SK-N-SH (cell line): ENCODE measurements at places on chromosomes 1 and 21.

- no peak for DNase-seq
Measured at GRCh38 chr1:22787636-22788035, 77.0 kb downstream of the EPHB2 start.

- DNase-seq: no peak
Measured at GRCh38 chr21:39518847-39519210, 67.1 kb downstream of the SH3BGR start.

GRCh38 chr1:179034720-179035119, 9.0 kb downstream of the FAM20B start:
- no peak for DNase-seq

DNA sequence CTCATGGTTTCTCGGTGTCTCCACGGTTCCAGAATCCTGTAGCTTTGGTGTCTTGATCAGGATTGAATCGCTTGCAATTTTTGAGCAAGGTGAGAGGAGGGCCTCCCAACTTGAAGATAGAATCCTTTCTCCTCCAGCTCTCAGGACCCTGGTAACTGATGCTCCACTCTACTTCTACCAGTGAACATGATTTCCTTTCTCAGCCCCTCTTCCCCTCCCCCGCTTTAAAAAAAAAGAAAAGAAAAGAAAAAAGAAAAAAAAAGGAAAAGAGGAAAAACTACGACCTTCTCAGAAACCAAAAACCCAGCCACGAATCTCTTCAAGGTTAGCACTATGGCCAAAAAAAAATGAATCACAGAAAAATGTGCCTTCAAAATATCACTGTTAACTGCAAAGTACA, 1.2 kb downstream of the ARHGEF11 start:
- DNase-seq: no peak

GRCh38 chr1:234240680-234241079, 132.6 kb upstream of the COA6 start:
- DNase-seq: no peak

DNA sequence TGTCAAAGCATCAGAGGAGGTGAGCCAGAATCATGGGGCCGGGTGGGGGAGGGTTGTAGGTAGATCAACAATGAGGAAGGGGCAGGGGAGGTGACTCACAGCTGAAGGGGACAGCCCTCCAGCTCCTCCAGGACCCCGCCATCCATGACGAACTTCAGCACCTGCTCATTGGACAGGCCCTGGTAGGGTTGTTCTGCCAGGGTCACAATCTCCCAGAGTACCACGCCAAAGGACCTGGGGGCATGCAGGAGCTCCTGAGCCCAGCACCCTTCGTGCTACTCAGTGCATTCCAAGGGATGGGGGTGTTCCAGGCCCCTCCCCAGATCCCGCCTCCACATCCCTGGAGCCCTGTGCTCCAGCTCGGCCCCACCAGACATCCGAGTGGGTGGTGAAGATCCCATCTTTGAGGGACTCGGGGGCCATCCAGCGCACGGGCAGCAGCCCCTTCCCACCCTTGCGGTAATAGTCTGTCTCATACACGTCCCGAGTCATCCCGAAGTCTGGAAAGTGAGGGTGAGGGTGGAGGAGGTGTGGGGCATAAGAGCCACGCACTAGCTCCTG, 17.5 kb downstream of the INSRR start:
- no peak for DNase-seq

DNA sequence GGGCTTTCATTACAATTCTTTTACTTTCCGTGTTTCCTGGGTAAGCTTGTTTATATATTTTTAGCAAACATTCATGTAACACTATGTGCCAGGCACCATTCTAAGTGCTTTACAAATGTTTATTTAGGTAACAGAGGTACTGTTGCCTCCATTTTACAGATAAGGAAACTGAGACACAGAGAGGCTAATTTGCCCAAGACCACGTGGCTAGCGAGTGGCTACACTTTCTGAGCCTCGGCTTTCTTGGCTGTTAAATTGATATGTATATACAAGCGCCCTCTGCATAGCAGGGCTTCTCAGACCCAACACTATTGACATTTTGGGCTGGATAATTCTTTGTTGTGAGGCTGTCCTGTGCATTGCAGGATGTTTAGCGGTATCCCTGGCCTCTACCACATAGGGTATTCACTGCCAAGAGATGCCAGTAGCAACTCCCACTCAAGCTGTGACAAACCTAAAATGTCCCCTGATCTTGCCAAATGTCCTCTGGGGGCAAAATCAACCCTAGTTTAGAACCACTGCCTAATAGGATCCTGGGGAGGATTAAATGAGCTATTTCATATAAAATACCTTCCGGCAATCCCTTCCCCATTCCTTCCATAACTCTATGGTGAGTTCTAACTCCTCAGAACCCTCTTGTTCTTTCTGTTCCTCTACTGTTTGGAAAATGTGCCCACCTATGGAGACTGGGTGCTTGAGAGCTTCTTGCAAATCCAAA, 17.2 kb upstream of the ID3 start:
- no peak for DNase-seq

DNA sequence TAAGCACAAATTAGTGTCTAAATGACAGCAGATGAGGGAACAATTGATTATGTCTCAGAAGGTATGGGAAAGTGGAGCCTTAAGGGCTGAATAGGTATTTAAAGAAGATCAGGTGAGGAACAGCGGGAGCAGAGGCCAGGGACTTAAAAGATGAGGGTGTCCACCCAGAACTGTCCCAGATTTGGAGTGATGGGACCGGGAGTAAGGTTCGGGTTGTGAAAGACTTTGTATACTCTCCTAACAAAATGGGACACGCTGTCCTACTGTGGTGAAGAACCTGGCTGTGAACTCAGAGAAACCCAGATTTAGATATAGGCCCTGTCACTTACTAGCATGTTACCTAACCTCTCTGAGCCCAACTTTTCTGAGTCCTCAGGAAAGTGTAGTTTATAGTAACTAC, 140.6 kb downstream of the C1orf21 start:
- no peak for DNase-seq

- DNase-seq: no peak
Measured at GRCh38 chr21:26756491-26757159, 88.6 kb downstream of the ADAMTS1 start.

GRCh38 chr21:45531393-45532215, 10.6 kb downstream of the SLC19A1 start:
- no peak for DNase-seq

DNA sequence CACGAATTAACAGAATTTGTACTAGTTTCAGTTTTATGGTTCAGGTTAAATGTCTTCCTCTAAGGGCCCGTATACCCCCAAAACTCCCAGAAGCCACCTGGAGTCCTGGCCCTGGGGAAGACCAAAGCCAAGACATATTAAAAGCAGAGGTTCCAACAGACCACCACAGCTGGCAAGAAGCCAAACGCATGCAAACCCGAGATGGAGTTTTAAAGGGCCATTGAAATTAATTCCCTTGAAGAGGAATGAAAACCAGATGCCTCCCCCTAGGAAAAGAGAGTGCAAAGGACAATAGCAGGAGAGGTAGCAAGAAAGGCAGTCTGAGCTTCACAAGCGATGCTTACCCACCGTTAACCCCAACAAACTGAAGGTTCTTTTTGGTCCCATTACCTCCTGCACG, 48.1 kb downstream of the KANK4 start:
- DNase-seq: peak; percentile 81

- peak; percentile 5 for DNase-seq
Measured at GRCh38 chr21:21238629-21239400, 240.6 kb downstream of the NCAM2 start.

DNA sequence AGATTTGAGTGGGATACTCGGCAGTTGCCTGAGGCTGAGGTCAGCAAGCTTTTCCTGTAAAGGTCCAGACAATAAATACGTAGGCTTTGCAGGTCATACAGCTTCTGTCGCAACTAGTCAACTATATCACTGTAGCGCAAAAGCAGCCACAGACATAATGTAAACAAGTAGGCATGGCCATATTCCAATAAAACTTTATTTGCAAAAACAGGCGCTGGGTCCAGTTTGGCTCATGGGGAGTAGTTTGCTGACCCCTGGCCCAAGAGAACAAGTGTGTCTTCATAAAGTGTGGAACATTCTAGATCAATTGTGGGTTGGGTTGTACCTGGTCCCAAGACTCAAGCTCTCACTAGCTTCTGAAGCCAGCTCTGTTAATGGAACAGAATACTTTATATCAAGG, 78.8 kb downstream of the MIS18A start:
- DNase-seq: no peak

DNA sequence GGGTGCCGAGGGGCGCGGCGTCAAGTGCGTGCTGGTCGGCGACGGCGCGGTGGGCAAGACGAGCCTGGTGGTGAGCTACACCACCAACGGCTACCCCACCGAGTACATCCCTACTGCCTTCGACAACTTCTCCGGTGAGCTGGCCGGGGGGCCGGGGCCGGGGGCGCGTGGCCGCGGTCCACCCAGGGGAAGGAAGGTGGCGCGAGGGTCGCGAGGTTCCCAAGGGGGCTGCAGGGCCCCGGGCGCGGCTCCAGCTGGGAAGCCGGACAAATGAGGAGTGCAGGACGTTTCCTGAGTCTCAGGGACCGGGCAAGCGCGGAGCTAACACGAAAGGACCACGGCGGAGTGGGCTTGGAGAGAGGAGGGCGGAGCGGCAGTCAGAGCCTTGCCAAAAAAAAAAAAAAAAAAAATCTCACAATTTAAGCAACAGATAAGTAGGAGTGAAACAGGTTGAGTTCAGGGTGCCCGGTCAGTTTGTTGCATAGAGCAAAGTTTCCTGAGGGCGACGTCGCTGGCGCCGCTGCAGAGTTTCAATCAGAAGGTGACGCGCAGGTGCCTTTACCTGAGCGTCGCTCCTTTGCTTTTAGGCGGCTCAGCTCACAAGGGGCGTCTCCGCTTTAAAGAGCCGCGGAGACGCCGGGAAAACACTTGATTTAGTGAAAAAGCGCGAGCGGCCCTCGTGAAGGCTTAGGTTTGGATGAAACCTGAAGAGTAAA, 750 bp downstream of the RHOU start:
- no peak for DNase-seq

DNA sequence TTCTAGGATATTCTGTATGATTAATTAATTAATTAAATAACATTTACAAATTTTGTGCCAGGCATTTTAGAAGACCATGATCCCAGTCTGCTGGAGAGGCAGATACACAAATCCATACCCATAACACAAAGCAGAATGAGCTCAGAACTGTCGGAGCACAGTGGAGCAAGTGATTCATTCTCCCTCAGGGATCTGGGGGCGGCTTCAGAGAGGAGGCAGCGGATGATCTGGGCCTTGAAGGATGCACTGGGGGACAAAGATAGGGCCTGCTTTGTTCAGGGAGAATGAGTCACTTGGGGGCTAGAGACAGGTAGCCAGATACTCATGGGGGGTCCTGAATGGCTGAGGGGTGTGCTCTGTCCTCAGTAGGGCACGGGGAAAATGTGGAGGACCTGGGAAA, 50.9 kb upstream of the TRABD2B start:
- no peak for DNase-seq
